Bone marrow (tissue), 2 donors: ENCODE measurements at places on chromosomes 12 and 14.

DNA sequence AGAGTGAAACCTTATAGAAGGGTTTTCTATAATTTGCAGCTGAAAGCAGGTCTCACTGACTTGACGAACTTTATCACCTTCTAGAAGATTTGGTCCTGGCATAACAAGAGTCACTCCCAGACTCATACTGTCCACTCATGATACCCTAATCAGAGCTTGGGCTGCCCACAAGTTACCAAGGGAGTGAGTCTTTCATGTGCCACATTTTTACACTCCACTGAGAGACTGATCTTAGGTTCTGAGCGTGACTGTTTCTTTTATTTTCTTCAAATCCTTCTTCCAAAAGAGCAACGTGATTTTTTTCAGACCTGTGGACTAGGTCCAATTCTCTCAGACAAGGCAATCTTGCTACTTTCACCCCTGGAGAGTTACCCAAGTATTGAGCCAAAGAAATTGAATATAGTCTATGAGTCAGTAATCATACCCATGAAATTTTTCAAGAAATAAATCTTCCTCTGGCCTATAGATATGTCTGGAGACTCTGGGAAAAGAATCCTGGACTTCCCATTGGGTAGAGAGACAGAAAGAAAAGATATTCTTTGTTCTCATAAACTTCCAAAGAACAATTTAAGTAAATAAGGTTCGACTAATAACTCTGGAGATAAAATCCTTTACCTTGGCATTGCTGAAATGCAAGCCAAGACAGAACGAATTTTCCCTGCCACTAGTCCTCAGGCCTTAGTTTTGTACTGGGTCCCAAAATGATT lies 26.9 kb downstream of the SIX1 start:
- DNase-seq: no peak

- DNase-seq: no peak
Observed at GRCh38 chr14:100734031-100734990, 7.6 kb downstream of the DLK1 start.

- no peak for DNase-seq
Observed at GRCh38 chr14:101849125-101849524, 87.6 kb downstream of the PPP2R5C start.

DNA sequence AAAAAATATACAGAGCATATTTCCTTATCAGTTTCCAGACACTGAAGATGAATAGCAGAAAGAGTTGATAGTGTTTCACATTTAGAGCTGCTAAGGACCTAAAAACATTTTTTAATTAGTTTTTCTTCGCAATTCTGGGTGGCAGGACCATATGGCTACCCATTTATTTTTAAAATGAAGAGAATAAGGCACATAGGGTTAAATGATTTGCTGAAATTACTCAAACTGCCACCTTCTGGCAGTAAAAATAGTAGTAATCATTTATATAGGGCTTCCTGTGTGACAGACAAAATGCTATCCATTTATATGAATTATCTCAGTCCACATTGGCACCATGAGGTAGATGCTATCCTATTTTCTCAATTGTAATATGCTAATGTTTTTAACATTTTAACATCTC lies 108.6 kb upstream of the CCDC196 start:
- no peak for DNase-seq

- no peak for DNase-seq
Observed at GRCh38 chr12:42483521-42483790, 106.1 kb downstream of the PRICKLE1 start.

DNA sequence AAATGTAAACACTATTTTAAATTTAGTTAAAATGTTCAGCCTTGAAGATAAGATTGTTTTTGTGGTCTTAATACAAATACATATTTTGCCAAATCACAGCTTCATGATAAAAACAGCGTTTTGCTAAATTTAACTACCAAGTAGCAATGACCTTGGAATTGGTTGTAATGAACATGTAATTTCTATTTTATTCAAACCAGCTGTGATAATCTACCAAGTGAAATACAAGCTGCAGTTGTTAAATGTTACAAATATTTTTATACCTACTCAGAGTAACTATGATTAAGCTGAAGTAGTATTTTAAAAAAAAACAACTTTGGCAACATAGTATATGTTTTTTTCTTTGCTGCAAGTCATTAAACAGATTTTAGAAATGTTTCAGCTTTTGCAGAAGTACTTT lies 96.2 kb downstream of the CPSF2 start:
- DNase-seq: no peak
